ENCODE measurements at places on chromosomes 4 and X.

GRCh38 chr4:91488946-91489345 lies 814.8 kb upstream of the GRID2 start:
- no peak for DNase-seq

DNA sequence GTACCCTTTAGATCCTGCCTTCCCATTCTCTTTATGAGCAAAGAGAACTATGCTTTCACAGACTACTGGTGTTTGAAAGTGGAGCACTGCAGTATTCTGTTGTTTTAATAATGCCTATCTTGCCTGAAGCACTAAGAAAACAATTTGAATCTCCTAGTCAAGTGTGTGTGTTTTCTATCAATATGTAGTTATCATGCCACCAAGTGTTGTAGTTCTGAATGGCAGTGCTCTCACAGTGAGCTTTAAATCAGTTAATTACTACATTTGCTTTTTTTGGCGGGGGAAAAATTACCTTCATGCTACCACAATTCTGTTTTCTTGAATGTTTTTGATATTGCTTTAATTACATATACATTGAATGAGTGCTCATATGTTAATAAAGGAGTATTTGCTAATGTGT lies 143.6 kb upstream of the FAM47A start:
- peak; percentile 1 for DNase-seq

DNA sequence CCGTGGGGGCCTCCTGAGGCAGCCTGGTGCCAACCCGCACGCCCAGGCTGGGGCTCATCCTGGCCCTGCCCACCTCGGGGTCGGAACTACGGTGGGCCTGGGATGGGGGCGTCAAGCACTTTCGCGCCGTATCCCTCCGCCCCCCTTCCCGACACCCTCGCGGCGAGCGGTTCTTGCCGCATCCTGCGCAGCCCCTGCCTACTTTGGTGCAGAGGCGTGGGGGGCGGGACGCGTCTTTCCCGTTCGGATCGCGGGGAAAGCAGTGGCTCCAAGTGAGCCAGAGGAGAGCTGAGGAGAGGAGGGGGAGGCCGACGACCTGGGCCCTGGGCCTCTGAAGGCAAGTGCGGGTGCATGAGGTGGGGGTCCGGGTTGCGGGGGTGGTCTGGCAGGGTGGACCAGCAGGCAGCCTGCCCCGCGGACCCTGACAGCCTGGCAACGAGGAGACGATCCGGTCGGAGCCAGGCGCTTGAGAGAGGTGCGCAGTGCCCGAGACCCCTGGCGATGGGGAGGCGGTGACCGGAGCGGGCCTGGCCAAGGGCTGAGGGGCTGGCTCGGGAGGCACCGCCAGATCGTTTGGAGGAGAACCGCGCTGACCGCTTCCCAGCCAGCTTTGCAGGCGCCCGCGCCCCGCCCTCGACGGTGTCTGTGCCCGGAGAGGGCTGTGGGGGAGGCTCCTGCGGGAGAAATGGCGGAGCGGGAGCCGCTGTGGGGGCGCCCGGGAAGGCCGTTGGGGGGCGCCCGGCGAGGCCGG lies at the start of gene GPRASP2:
Gene GPRASP2, plus strand, starts transcription at position 233 of the 751 bp plus-strand sequence. CDS start 2,422 bp downstream, outside the sequence.
- DNase-seq = peak; percentile 26

DNA sequence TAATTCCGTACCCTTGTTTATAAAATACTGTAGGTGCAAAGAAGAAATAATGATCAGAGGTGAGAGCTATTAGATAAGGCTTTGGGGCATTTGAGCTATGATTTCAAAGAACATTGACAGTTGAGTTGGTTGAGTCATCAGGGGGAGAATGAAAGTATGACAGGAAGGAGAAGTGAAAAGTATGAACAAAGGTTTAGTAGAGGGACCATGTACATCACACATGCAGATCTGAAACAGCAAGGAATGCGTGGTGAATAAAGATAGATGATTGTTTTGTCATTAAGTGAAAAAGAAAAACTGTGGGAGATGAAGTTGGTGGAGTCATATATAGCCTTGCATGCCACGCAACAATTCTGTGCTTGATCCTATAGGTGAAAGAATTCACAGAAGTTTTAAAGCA lies 163.1 kb downstream of the ARAP2 start:
- DNase-seq = no peak

DNA sequence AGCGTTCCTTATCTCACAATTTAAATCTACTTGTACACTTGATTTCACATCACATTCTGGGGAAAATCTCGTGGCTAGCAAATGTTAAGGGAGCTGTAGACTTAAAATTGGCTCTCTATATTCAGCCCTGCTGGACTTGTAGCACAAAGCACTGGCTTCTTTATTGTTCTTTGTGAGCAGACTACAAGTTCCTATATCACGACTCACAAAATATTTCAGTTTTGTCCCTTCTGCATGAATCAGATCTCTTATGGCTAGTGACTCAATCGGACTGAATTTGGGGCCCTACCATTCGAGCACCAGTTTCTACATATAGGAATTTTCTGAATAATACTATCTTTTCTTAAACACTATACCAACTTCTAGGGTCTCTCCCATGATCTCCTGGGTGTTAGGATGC lies 390.1 kb downstream of the ADAM29 start:
- DNase-seq = no peak

- no peak for DNase-seq
Measured at GRCh38 chr4:75496406-75496805, 17.8 kb downstream of the RCHY1 start.

DNA sequence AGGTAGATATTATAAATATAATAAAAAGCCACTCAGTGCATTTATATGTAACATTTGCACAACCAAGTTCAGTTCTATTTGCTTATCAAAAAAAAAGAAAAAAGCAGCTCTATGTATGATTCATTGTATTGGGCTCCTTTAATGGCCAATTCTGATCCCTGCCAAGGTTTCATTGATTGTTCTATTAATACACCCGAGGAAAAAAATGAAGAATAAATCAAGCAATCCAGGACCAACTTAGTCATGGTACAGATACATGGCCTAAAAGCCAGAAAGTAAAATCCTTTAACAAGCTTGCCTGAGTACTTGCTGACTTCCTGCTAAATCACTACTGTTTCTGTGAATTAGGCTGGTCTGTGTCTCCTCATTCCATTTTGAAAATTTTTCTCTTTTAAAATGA lies 77.6 kb upstream of the PCDH7 start:
- DNase-seq = no peak

DNA sequence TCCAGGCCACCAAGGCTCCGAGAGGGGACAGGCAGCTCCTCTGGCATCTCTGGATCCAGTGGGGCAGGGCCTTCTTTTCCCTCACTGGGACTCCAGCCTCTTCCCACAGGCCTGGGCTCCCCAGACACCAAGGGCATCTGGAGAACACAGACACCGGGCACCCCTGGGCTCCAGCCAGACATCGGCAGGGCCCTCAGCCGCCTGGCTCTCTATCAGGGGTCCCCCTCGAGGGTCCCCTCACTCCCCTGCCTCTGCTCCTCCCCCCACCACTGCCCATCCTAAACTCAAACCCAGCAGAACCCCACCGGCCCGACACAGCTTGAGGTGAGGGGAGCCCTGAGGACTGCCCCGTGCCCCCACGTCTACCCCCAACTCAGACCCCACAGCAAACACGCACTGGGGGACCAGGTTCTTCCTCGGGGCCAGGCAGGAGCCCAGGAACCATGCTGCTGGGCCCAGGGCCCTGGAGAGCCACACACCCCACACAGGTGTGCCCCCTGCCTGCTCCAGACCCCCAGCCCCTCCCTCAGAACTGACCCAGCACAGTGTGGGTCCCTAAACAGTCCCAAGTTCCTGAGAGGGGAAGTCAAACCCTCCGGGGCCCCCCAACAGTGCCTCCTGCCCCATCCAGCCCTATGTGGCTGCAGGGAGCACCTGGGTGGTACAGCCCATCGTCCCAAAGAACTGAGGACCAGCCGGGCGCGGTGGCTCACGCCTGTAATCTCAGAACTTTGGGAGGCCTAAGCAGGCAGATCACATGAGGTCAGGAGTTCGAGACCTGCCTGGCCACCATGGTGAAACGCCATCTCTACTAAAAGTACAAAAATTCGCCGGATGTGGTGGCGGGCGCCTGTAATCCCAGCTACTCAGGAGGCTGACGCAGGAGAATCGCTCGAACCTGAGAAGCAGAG lies 86.8 kb downstream of the FAM53A start:
- DNase-seq = no peak

DNA sequence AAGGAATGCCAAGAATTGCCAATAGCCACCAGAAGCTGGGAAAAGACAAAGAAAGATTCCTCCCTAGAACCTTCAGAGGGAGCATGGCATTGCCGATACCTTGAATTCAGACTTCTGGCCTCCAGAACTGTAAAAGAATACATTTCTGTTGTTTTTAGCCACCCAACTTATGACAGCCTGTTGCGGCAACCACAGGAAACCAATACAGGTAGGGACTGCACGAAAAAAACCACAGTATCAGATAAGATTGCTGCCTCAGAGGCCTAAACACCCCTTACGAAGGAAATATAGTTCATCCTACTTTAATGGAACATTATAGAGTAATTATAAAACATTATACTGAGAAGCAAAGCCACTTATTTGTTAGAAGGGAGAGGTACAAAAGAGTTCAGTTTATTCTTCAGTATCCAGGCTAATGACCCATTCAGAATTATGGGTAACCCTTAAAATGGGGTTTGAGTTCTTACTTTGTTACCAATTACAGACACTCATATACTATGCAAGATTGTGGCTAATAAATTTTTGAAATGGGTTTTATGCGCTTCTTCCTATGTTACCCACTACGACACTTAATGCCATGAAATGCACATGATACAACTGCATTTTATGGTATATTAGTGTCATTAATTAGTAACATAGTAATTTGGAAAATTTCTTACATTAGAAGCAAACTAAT lies 37.4 kb upstream of the SMIM10L2A start:
- no peak for DNase-seq

GRCh38 chr4:107115185-107115847 lies 79.2 kb upstream of the DKK2 start:
- no peak for DNase-seq

DNA sequence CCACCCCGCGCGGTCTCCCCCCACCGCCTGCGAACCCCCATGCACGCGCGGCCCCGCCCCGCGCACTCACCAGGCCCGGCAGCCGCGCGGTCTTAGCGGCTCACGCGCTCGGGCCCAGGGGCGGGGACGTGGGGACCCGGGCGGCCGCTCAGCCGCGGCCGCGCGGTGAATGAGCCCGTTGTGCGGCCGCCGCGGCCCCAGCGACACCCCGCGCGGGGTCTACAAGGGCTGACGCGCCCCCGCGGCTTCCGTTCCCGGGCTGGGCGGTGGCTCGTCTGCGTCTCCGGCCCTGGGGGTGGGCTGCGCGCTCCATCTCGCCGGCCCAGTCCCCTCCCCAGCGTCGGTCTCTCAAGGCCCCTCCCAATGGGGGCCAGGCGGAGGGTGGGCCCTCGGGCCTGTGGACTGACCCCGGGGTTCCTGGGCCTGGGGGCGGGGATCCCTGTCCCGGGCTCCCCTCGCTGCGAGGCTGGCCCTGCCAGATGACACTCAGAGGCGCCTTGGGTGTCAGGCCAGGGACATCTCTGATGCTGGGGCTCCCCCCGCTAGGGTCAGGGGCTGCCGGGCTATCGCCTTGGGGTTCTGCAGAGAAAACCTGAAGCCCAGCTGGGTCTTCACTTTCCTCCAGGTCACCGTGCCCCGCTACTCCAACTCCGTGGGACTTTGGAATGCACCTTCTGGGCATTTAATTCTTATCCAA lies 4.3 kb upstream of the SLC26A1 start:
- no peak for DNase-seq

DNA sequence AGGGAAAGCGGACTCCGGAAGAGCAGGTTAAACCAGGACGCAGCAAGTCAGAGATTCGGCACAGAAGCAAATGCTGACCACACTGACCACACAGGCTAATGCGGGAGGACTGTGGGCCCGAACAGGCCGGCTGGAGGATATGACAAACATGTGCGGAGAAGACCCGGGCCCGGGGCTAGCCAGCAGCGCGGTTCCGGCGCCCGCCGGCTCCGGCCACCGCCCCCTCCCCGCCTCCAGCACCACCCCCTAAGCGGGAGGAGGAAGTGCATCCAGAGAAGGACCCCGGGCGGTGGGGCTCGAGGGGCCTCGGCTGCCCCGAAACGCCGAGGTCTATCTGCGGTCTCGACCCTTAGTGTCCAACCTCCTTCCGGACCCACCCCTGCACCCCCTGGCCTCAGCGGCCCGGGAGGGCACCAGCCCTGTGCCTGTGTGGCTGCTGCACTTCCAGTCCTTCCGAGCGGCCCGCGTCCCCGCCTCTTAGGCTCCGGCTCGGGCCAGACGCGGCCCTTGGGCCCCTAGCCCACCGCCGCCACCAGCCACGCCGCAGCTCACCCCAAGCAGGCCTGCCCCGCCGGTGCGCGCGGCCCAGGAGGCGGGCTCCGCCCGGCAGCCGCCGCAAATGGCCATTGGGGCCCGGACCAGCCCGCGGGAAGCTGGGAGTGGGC lies 2.1 kb downstream of the ELOVL6 start:
- DNase-seq = peak; percentile 13

DNA sequence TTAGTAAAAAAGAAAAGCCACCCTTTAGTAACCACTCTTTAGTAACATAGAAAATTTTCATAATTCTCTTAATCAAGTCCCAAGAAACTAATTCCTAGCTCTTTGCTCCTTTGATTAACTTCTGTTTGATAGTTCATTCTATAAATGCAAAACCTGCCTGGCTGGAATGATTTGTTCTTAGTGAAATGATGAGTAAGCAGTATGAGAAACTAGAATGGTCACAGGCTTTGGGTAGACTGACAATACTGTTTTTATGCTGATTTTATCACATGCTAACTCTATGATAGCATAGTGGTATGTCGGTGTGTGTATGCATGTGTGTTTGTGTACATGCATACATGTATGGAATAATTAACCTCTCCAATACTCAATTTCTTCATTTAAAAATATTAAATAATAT lies 81.2 kb downstream of the SYTL5 start:
- no peak for DNase-seq

- DNase-seq = no peak
Measured at GRCh38 chr4:26321373-26322221, 783 bp downstream of the RBPJ start.

Data from NCI-H1436 (cell line).